Neural progenitor cell (in vitro differentiated cells): ENCODE measurements at places on chromosomes 4 and X. TPM values are rescaled to one million over a fixed set of nuclear protein-coding genes. Genes with fewer than 3 reads are reported as not detected.
A peak's percentile ranks its signal among the peaks of the same experiment; 100 is the strongest.

DNA sequence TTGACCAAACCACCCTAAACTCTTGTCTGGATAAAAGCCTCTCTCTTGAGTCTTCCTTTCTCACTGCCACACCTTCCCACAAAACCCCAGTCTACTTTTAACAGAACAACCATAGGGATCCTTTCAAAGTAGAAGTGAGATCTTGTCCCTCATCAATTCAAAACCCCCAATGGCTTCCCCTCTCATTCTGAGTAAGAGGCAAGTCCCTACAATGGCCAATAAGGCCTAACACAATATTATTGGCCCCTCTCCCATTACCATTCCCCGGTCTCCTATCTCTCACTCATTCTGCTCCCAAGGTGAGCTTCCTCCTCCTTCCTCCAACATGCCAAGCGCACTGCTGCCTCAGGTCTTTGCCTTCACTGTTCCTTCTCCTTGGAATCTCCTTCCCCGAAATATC is 57.1 kb downstream of the REELD1 start:
- no peak for DNase-seq

GRCh38 chrX:1164322-1165288 is 47.8 kb downstream of the CRLF2 start:
- DNase-seq = peak; percentile 54

DNA sequence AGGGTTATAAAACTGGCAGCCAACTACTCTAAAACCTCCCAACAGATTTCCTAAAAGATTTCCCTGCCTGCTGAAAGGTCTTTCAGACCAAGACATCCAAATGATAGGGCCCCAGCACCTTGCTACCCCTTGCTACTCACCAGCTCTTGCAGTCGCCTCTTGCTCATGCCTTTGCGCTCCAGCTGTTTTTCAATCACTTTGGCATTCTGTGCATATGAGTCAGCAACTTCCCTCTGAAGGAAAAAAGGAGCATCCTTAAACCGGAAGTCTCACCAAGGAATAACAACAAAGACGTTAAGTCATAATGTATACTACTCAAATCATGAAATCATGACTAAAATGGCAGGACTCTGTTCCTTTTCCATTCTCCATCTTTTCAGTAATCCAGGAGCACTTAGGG is 24.0 kb downstream of the STEEP1 start:
- DNase-seq = no peak

FGF5 gene
- total RNA-seq = not detected in 2 replicates

ITIH6 gene
- 0.03 TPM in 1 of 2 replicates, not detected in the other for total RNA-seq

DNA sequence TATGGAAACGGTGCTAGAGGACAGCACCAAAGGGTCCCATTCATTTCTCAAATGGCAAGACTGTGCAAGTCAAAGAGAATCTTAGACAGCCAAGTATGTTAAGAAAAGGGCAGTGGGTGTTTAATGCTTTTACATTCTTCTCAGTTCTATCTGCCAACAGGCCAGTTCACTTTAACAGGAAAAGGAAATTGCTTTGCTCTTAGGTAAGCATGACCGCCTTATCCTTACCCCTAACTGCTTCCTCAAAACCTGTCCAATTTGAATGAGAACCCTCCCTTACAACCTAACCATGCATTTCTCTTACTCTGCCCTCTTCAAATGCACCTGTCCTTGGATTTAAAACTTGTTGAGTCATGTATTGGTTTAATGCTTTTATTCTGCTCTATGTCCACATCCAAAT is 44.5 kb upstream of the BLTP1 start:
- no peak for DNase-seq

DNA sequence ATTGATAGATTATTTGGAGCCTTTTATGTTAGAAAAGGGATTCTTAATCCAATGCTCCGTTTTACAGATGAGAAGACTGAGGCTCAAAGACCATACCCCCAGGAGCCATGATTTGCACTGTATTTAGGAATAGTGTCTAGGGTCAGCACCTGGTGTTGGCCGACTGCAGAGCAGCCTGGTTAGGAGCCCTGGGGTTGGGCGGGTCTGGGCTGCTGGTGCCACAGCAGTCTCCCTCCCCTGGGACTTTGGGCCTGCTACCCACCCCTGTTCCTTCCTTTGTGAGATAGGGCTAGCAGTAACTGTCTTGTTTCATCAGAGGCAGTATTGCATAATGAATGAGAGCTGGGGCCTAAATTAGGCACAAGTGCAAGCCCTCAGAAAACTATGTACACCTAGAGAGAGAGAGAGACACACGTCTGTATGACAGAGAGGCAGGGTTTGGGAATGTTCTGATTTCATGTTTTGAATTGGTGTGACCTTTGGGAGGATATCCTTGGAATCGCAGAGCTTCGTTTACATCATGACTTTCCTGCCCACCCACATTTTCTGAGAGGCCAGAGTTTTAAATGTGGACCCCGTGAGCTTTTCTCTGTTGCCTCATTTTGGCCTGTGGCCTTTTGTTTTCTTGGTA is 111.7 kb downstream of the PTTG2 start:
- no peak for DNase-seq
